Fibroblast of skin of right quadriceps (primary cell): ENCODE measurements at places on chromosomes 16 and 17.

DNA sequence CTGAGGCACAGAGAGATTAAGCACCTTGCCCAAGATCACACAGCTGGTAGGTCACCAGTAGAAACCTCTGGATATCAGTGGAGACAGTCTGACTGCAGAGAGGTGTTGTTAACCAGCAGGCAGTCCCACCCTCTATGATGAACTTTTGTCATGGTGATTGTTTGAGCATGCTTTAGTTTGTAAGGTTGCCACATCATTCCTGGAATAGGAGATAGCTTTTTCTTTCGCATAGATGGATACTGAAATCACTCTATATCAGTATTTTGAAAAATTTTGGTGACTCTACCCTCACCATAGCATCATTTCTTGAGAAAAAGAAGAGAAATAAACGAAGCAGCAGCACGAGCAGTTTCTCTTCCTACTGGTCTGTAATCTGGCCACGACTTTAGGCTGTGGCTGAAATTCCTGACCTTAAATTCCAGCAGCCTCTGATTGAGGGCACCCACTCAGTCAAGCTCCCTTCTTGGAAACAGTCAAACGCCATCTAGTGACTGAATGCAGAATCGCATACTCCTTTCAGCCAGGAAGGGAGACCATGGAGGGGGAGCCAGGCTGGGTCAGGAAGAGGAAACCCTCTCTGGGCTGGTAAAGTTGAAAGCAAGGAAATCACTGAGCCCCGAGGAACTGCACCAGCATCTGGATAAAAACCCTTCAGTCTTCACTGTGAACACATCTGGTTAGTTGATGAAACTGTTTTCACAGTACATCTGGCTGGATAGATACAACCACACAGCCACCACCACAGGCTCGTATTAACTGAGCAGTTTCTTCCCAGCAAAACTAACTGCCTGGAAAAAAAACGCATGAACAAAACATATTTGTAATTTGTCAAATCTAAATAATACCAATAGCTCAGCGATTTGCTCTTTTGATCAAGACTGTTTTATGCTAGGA lies 108.5 kb upstream of the XYLT1 start:
- peak; percentile 82 for DNase-seq

- no peak for DNase-seq
Observed at GRCh38 chr17:34519282-34519681, 60.1 kb upstream of the TMEM132E start.

- no peak for DNase-seq
Observed at GRCh38 chr16:86270696-86271095, 239.6 kb upstream of the FOXF1 start.

GRCh38 chr16:12087901-12088421 lies 111.4 kb downstream of the SNX29 start:
- no peak for DNase-seq

GRCh38 chr16:10511829-10512228 lies 68.6 kb downstream of the EMP2 start:
- DNase-seq: no peak

DNA sequence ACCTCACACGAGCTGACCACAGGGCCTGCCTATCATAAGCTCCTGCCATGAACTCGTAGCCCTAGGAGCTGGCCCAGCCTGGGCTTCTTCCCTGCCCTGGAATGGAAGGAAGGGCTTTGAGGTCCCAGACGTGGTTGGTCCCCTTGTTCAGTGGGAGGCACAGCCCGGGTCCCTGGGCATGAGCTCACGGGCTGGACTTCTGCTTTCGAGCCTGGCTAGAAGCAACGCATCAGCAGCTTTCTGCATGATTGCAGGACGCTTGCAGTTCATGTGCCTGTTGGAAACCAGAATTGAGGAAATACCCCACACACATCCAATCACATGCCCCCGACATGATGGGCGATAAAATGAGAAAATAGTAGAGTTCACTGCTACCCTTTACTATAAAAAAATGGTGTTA lies 293.3 kb downstream of the MAF start:
- DNase-seq: no peak

DNA sequence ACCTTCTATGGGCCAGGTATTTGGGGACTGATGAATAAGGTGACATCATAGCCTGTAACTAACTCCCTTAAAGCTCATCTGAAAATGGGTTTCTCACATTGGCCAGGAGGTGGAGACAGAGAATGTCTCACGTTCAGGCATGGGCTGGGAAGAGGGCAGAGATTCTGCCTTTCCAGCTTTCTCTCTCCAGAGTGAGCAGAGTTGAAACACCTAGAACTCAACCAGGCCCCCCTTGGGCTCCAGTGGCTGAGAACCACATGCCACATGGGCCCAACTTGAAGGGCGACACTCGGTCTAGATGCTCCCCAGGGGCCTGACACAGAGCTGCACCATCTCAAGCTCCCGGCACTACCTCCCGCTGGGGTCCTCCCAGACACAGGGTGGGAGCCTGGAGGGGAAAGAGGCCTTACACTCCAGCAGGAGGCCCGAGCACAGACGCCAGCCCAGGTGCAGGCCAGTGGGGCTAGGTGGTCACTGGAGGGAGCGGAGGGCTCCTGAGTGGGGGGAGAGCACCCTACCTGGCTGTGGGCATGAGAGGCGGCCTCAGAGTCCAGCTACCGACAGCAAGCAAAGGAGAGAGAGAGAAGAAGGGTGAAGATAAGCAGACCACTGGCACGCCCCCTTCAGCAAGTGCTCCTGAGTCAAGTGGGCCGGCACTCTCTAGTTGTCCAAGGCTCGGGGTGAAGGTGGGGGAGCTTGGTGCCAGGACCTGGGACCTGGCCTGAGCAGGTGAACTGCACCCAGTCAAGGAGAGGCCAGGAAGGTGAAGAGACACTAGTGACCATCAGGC lies 55.9 kb downstream of the MYO18A start:
- DNase-seq: peak; percentile 74

GRCh38 chr17:57077000-57077399 lies 8.0 kb upstream of the AKAP1 start:
- DNase-seq: no peak

DNA sequence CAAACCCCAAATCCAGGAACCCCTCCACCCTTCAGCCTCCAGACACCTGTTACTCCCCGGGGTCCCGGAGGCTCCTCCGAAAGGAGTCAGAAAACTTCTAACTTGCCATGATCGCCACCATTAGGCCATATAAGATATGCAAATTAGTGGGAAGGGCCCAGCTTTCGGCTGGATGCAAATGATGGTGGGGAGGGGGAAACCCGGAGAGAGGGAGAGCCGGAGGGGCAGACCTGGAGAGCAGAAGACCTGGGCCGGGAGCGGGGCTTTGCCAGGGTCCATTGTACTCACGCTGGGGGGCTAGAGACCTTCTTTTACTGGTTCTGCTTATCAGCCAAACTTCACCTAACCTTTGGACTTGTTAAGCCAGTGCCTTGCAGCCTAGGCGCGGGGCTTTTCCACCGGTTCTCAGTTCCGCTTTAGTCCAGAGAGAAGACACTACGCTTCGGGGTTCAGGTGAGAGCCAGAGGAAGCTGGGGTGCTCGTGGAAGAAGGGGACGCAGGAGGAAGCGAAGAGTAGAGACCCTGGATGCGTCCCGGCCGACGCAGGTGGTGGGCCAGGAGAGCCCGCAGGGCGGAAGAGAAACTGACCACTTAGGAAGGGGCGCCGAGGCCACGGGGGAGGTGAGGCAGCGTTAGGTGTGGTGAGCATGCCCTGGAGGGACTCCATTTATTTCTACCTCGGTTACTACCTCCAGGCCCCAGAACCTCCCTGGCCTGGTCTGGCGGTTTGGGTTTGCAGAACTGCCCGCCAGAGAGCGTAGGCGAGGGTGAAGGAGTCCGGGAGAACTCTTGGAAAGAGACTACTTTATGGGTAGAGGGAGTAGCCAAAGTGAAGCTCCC lies at the start of gene HNF1B:
Gene HNF1B (minus strand): TSS at position 99 of the 840 bp plus-strand sequence. CDS start 175 bp downstream, outside the sequence.
- DNase-seq: no peak

GRCh38 chr16:58515871-58516767 lies 802 bp downstream of the SETD6 start:
- no peak for DNase-seq

GRCh38 chr17:34146440-34147043 lies 108.5 kb upstream of the CCL2 start:
- DNase-seq: no peak

DNA sequence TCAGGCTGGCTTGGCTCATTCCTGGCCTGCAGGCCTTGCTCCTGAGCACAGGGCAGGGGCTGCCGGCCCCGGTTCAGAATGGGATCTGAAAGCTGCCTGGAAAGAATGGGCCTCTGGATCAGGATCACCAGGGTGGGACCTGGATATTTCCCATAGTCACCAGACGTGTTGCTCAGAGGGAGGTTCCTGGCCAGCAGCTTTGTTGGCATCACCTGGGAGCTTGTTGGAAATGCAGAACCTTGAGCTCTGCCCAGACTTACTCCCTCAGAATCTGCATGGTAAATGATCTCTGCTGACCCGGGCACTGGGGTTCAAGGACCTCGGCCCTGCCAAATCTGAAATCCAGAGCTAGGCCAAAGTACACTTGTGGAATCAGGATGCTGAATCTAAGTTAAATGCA lies 29.5 kb upstream of the MED9 start:
- no peak for DNase-seq

GRCh38 chr16:15777533-15778203 lies 79.2 kb downstream of the MYH11 start:
- DNase-seq: peak; percentile 43

DNA sequence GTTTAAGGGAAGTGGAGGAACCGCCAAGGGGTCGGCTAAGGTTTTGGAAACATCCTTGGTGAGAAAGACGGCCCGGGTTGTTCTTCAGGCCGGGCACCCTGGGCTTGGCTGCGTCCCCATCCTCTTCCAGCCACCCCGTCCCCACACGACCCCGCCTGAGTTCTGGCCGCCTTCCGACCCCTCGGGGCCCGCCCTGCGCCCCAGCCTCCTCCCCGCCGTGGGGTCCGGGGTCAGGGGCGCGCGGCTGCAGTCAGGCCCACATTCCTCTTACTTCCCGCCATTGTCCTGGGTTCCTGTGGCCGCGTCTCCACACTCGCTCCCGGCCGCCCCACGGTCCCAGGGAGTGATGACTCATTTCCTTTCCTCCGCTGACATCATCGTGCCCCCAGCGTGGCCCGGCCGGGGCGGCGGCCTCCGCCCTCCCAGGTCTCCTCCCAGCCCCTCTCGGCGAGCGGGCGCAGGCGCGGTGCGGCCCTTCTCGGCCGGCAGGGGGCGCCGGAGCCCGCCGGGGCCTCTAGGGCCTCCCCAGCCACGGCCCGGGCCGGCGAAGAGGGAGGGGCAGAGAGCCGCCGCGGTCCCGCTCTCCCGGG lies 59.6 kb downstream of the WSB1 start:
- DNase-seq: peak; percentile 94

GRCh38 chr17:31653691-31654090 lies 205.4 kb downstream of the COPRS start:
- no peak for DNase-seq

- DNase-seq: no peak
Observed at GRCh38 chr16:3243882-3244281, 8.9 kb upstream of the ZNF200 start.

- DNase-seq: no peak
Observed at GRCh38 chr16:10136916-10137315, 45.3 kb downstream of the GRIN2A start.

GRCh38 chr16:13150181-13150885 lies 248.9 kb downstream of the SHISA9 start:
- DNase-seq: no peak

GRCh38 chr16:57192720-57193486 lies 6.8 kb downstream of the RSPRY1 start:
- DNase-seq: peak; percentile 70

DNA sequence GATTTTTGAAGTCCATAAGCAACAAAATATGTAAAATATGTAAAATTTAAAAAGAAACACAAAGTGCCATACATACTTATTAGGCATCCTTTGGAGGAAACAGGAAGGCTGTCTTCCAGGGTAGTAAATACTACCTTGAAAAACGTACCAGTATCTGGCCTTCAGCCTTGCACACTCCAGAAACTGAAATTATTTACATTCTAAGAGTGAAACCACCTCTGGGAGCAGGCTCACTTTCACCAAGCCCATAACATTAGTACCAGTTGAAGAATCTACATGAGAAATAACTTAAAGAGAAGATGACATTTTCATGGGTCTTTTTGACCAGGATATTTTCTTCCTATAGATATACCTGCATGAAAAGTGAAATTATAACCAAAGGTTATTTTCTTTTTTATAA lies 6.4 kb downstream of the KRTAP9-1 start:
- no peak for DNase-seq

- DNase-seq: no peak
Observed at GRCh38 chr16:22977294-22977697, 163.3 kb downstream of the HS3ST2 start.

DNA sequence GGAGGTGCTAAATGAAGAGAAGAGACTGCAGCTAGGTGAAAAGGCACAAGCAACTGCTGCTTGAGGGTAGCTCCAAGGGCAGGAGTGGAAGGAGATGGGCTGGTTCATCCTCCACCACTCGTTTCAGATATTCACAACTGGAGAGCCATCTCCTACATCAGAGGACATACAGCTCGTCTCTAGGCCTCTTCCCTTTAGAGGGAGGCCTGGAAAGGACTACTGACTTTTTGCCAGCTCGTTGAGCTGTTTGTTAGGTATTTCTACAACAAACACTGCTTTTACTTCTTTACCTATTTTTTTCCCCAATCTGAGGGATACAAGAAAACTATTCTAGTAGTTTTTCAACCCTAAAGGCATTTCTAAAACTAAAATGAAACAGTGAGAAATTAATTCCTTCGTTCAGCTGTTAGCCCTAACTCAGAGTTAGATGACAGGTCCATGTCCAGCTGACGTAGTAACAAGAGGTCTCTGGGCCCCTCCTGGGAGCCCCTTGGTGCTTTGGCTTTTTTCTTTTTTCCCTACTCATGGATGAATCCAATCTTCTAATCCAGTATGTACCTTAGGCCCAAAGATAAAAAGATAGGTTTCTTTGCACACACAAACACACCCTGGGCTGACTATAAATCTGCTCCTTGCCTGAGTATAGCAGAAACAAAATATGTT lies 47.8 kb upstream of the TBX2 start:
- no peak for DNase-seq

DNA sequence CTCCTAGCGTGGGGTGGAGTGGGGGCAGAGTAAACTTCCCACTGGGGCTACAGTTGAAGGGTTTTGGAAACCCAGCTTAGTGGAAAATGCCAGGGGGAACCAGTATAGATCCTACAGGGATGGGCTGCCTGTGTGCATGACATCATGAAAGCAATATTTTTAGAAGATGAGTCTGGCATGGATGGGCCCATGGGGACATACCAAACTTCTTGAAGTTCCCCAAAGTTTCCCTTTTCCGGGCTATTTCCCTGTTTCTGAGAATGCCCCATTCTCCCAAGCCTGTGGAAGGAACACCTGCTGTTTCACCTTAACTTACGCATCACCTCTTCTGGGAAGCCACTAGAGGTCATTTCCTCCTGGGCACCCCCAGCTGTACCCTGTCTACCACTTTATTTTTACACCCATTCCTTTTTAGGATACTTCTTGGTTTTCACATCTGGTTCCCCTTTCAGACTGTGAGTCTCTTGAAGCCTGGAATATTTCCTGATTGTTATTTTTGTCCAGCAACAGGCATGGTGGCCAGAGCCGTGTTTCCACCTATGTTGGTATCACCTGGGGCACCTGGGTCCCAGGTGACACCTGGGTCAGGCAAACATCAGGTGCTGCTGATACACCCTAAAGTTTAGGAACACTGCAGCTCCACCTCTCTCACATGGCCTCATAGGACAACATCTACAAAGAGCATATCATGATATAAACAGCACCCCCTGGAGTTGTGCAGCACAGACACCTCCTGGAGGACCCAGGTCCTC lies 9.8 kb downstream of the SOCS3 start:
- no peak for DNase-seq
